ENCODE measurements at places on chromosomes 4 and X.

GRCh38 chr4:11535333-11535732 is 106.6 kb upstream of the HS3ST1 start:
- no peak for DNase-seq

GRCh38 chrX:150203248-150203645 is 159.9 kb upstream of the MAMLD1 start:
- no peak for DNase-seq

DNA sequence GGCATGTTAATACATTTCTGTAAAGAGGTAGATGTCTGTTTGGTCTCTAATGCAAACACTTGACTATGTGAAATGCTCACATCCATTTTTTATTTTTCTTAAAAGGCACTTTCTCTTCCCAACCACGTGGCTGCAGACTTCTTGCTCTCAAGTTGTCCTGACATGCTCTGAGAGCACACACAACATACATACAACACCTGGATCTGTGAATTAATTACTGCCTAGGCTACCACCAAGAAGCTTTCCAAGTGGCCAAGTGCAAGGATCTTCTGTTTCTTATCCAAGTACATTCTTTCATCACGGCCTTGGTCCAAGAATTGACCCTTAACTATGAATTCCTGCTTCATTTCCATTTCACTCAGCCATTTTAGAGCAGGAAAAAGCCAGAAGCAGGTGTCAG is 110.8 kb downstream of the SPRY1 start:
- no peak for DNase-seq

GRCh38 chrX:36414056-36414455 is 494.5 kb downstream of the CFAP47 start:
- no peak for DNase-seq

GRCh38 chrX:44974451-44974850 is 101.5 kb downstream of the KDM6A start:
- DNase-seq: no peak
